ENCODE measurements at places on chromosomes 7 and 10.

GRCh38 chr7:55521917-55522902 is 50.1 kb downstream of the VOPP1 start:
- no peak for DNase-seq

DNA sequence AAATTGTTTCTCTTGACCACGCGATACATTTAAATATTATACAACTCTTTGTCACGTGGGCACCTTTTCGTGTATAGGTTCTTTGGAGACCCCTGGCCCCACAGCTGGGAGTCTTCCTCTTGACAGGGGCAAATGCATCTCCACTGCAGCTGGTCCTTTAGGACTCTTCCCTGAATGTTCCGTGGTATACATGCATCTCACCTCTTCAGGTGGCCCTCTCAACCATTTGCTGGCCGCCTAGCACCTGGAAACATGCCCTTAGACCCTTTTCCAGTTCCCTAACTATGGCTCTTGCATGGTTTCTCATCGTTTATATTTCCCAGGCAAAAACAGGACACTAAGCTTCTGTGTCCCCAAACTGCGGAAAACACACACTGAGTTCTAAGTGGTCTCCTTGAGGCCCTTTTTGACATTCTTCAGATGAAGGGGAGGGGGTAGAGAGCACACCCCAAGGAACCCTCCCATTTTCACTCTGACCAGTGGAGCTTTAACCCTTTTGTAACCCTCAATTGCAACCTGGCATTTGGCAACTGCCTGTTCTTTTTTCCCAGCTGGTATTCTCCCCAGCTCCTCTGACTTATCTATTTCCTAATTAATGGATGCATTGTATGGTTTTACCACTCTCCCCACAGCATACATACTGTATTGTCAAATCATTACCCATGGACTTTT is 20.6 kb downstream of the HNRNPA2B1 start:
- no peak for DNase-seq

GRCh38 chr7:76050545-76050944 is 2.6 kb downstream of the MDH2 start:
- no peak for DNase-seq

DNA sequence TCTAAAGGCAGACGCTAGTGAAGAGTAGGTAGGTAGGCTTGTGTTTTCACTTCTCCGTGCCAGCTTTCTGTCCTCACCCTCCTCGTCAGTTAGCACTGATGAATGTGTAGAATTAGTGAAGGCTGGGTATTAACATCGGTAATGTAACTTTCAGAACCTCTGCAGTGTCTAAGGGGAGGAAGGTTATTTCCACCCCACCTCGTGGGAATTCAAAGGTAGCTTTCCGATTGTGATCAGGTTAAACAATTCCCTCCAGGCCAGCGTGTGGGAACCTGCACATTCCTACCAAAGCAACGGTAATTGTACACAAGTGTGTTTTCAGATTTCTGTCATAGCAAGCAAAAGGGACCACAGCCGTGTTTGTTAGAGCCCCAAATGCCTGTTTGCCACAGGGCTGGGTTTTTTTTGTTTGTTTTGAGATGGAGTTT is 405.0 kb upstream of the GALNT17 start:
- DNase-seq: no peak

GRCh38 chr7:85774986-85775385 is 588.1 kb upstream of the SEMA3D start:
- DNase-seq: no peak

DNA sequence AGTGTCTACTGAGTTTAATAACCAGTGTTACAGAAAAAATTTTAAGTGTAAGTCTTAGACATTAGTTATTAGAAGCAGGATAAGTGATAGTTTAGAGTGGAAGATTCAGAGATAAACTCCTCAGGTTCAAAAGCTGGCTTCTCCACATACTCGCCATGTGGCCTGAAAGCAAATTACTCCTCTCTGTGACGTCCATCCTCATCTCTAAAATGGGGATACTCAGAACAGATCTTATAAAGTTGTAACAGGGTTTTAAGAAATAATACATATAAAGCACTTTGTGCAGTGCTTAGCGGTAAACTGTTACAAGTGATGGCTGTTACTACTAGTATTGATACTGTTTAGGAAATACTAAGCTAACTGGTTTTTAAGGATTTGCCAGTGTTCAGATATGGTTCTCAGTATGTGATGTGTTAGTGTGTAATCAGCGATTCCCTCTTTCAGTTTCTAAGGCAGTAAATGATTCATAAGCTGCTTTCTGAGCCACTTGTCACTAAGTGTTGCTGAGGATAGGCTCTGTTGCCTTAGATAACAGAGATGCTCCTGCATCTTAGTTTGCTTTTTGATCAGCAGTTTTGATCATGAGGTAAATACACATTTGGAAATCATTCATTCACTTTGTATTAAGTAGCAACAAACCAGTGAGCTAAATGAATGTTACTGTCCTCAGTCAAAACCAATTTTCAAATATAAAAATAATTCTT is 58.7 kb downstream of the CYP51A1 start:
- no peak for DNase-seq

DNA sequence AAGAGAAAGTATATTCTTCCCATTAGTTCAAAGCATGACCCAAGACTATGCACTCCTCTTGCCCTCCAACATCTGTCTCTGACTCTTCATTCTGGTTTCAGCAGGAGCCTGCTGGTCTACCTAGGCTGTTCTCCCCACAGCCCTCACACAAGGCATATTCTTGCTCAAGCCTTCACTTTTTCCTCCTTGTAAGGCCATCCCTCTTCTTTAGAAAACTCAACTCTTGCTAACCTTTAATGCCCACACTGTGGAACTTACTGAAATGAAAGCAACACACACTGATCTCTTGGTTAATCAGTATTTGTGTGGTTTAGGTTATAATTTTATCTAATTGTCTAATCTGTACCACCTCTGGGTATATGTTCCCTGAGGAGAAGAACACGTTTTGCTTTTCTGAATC is 75.8 kb downstream of the PRKCQ start:
- DNase-seq: no peak

DNA sequence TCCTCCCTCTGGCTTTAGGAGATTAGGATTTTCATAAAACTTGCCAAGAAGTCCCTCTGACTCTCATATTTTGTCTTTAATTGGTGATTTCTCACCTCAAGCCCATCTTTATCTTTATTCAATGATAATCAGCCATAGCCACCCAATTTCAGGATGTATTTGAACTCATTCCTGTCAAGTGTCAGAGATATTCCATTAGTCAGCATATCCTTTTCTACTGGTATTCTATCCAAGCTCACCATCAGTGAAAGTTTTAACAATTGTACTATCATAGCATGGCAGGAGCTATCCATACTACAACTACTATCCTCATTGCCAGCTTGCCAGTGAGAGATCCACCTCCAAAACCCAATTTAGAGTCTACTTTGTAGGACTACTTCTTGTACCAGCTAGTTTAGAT is 114.6 kb downstream of the GNAI1 start:
- no peak for DNase-seq

- DNase-seq: no peak
Measured at GRCh38 chr7:28823582-28823981, 134.5 kb downstream of the TRIL start.

GRCh38 chr7:22378199-22378980 is 21.4 kb upstream of the RAPGEF5 start:
- DNase-seq: no peak

DNA sequence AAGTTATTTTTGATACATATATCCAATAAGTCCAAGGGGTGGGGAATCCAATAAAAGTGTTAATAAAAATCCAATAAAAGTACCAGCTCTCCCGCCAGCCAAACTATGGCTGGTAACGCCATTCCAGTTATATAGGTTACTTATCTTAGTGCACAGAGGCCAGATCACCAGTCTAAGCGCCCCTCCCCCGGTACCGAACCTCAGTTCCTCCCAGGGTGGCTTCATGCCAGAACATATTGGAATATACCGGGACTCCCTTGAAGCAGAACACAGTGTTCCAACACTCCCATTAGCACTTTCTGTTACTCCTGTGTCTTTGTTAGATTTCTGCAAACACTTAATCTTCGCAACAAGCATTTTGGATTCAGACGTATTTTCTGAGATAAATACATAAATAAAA is 7.5 kb downstream of the FBH1 start:
- DNase-seq: no peak

- no peak for DNase-seq
Measured at GRCh38 chr7:80459776-80460510, 51.9 kb downstream of the GNAT3 start.

- DNase-seq: no peak
Measured at GRCh38 chr7:107632492-107632865, 28.1 kb upstream of the SLC26A4 start.

- peak; percentile 63 for DNase-seq
Measured at GRCh38 chr7:155804897-155805825, 7.1 kb downstream of the SHH start.

GRCh38 chr7:120033114-120033513 is 239.9 kb upstream of the KCND2 start:
- no peak for DNase-seq

- DNase-seq: no peak
Measured at GRCh38 chr10:33353334-33353733, 18.9 kb upstream of the NRP1 start.

DNA sequence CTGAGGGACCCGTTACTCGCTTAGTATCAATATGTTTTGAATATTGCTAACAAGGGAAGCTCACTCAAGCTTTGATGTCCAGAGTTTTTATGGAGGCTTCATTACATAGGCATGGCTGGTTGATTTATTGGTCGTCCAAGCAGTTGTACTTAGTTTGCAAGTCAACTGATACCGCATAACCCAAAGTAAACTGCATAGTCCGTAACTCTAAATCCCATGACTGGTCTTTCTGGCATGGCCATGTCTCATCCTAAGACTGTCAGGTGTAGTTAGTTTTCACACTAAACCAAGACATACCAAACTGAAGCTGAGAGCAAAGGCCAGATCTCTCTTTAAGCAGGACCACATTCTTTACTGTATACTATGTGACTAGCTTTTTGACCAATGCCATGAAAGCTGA is 397.9 kb downstream of the TFEC start:
- no peak for DNase-seq

GRCh38 chr10:104492329-104492940 is 138.8 kb downstream of the CFAP58 start:
- no peak for DNase-seq

- no peak for DNase-seq
Measured at GRCh38 chr7:139047970-139048369, 12.1 kb upstream of the ZC3HAV1L start.

DNA sequence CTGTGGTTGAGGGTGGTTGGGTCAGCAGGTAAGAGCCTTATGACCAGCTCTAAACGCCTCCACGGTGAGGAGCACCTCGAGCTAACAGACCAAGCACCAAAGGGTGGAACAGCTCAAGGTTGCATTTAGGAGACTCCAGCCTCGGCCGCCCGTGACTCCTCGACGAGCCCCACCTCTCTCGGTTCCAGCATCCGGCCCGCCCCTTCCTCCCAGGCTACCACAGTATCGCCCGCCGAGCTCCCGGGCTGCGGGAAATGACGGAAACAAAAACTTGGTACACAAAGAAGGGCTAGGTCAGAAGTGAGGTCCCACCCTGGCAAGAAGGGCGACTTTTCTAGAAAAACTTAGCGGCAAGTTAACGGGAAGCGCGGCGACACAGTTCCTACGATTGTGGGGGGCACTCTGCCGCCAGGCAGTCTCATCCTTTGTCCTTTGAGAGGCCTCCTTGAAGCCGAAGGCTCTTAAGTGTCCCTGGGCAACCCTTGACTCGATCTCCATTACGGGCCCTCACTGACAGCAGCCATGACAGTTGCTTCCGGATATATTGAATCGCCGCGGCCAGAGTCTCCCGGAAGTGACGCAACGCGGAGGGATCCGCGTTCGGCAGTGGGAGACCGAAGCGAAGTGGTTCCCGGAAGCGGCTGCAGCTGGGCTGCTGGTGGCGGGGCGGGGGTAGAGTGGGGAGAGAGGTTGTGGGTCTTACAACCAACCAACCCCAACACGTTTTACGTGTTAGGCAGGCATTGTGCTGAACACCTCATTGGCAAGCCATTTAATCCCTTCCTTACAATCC is 40.2 kb upstream of the ZNF518A start:
- peak; percentile 97 for DNase-seq

- DNase-seq: no peak
Measured at GRCh38 chr7:72408966-72409637, 3.0 kb downstream of the CALN1 start.
